Activated effector memory CD4-positive, alpha-beta T cell treated with Interleukin-2 at 50 U/mL for 16 hours (primary cell): ENCODE measurements at places on chromosomes 3 and 15.

- no peak for DNase-seq
Measured at GRCh38 chr3:94061297-94061696, 1.4 kb downstream of the DHFR2 start.

- DNase-seq, result no peak
Measured at GRCh38 chr3:105527535-105527934, 160.8 kb downstream of the ALCAM start.

DNA sequence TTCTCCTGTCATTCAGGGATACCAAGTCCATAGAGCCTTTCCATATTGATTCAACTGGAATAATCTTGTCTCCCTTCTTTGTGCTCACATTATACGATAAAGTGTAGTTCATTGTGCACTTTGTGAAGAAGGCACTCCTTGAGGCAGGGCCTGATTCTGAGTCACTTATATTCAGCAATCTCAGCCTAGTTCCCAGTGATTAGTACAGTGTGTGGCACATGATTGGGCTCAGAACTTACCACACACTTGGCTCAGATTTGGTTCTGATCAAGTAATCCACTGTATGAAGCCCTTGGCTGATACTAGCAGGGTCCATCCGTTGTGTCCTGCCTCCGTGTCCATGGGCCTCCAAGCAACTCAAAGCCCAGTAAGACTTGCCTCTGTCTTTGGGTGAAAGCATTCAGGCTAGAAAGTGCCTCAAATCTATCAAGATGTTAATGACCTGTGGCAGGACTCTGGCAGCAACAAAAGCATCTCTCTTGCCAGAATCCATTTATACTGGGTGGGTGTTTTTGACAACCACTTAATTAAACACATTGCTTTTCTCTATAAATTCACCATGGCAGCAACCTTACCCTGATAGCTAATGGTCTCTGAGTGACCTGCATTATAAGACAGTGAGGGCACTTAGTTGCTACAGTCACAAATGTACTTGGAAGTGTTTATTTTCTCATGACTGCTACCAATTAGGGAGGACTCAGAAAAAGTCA is 51.3 kb downstream of the TPRG1 start:
- no peak for DNase-seq

DNA sequence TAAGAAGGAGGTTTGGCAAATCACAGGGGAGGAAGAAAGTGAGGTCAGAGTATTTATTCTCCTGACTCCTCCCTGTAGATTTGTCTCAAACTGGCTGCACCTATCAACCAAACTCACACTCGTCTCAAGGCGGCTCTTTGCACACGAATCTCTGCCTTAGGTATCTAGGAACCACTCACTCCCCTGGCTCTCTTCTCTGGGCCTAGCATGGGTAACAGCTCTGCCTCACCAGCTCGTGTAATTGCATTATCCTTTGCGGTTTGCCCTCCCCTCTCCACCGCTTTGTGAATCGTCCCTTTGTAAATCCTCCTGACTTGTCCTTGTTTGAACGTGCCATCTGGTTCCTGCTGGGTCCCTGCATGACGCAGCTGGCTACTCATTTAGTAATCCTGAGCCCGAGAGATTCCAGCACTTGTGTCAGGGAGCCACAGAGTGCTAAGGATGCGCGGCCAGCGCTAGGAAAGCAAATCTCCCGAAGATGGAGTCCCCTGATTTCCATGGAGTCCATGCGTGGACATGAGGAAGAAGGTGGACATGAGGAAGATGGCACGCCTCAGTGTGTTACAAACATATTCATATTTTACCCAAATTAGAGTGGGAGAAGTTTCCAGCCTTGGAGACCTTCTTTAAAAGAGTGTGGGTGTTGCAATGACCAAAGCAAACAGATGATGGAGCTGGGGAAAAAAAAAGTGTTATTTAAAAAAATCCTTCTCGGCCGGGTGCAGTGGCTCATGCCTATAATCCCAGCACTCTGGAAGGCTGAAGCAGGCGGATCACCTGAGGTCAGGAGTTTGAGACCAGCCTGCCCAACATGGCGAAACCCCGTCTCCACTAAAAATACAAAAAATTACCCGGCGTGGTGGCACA is 26.7 kb downstream of the NRROS start:
- no peak for DNase-seq

GRCh38 chr3:117630469-117630868 is 920.9 kb downstream of the TUSC7 start:
- no peak for DNase-seq

- no peak for DNase-seq
Measured at GRCh38 chr3:125232401-125232800, 19.9 kb upstream of the SLC12A8 start.

- no peak for DNase-seq
Measured at GRCh38 chr3:55966566-55966965, 479.5 kb upstream of the WNT5A start.

DNA sequence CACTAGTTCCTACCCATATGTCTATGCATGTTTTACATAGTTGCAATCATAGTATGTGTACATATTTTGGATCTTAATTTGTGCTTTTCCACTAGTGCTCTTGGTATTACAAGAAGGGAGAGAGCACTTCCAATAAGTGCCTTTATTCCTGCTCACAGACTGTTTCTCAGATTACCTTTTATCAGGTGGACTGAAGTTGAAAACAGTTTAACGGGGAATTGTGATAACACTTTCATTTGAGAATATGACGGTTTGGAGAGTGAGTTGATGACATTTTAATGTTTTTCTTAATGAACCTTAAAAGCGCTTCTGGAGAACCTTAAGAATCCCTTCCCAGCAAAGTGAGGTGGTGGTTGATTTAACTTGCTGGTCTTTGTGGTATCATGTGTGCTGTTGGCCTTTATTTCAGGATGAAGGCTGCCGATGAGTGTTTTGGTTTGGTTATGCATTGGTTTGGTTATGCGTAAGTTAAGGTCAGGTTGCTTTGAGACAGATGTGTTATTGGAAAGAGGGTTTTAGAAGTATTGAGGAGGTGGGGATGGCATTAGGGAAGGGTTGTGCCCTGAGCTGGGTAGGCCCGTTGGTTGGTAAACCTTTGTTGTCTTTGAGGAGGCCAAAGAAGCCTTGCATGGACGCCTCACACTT is 2.8 kb downstream of the EDEM1 start:
- DNase-seq, result no peak

- no peak for DNase-seq
Measured at GRCh38 chr3:11629716-11630115, 14.0 kb downstream of the VGLL4 start.

GRCh38 chr15:51696566-51696965 is 15.3 kb downstream of the SCG3 start:
- no peak for DNase-seq

- no peak for DNase-seq
Measured at GRCh38 chr15:43218908-43219706, 1.7 kb downstream of the EPB42 start.

DNA sequence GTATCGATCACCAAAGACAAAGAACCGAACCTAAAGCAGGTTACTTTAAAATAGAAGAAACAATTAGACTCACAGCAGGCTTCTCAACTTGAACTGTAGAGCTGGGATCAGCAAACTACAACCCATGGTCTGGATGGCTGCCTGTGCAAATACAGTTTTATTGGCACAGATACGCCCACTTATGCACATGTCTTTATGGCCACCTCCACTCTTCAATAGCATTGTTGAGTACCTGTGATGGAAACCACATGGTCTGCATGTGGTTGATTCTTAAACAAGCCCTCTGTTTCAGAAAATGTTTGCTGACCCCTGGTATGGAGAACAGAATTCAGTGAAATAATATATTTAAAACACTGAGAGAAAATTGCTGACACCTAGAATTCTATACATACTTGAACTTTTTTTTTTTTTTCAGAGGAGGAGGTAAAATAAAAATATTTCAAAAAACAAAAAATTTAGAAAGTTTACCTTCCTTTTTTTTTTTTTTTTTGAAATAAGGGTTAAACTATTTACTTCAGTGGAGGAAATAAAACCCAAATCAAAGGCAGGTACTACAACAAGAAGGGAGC is 263.8 kb upstream of the ATP10A start:
- no peak for DNase-seq
